ENCODE measurements at places on chromosomes 6 and 20. TPM values are rescaled to one million over a fixed set of nuclear protein-coding genes. Genes with fewer than 3 reads are reported as not detected.

The OLIG3 gene
- not detected for total RNA-seq

The GRM1 gene
- total RNA-seq = 0.41 TPM

The TINAG gene
- total RNA-seq = not detected

The HSPA1A gene
- total RNA-seq = 52.5 TPM

The SGK2 gene
- 8.7 TPM for total RNA-seq

The CDKAL1 gene
- 34.3 TPM for total RNA-seq

The SMPD2 gene
- 13.6 TPM for total RNA-seq

The TRIM40 gene
- total RNA-seq = not detected

The FOXQ1 gene
- total RNA-seq = 2.0 TPM

The LY6G6C gene
- 1.3 TPM for total RNA-seq

The KCNQ5 gene
- total RNA-seq = 1.0 TPM

The PHACTR1 gene
- total RNA-seq = 8.6 TPM

The TFAP2D gene
- not detected for total RNA-seq

The LY6G6D gene
- total RNA-seq = not detected

The NHSL1 gene
- total RNA-seq = 86.5 TPM

The TEAD3 gene
- total RNA-seq = 43.4 TPM

The RIPPLY2 gene
- not detected for total RNA-seq

The CYP24A1 gene
- total RNA-seq = not detected

The EEF1A2 gene
- 11.8 TPM for total RNA-seq

The TNF gene
- total RNA-seq = not detected

The TRIM10 gene
- not detected for total RNA-seq

The HLA-DRB5 gene
- total RNA-seq = 0.60 TPM

The DHX35 gene
- total RNA-seq = 14.4 TPM

The GCM1 gene
- not detected for total RNA-seq

The MCHR2 gene
- total RNA-seq = not detected

The SIRPB2 gene
- total RNA-seq = not detected

The EDN1 gene
- total RNA-seq = 2.0 TPM

The RRAGD gene
- total RNA-seq = 8.0 TPM

The HCRTR2 gene
- total RNA-seq = not detected

The KCNK15 gene
- total RNA-seq = 0.27 TPM

The VWA7 gene
- 9.5 TPM for total RNA-seq

The DOK5 gene
- 0.24 TPM for total RNA-seq

The XKR7 gene
- total RNA-seq = 2.7 TPM

The SALL4 gene
- total RNA-seq = 156 TPM

The NKAPL gene
- not detected for total RNA-seq

The TMC2 gene
- total RNA-seq = not detected

The MRPL14 gene
- 51.1 TPM for total RNA-seq

The ULBP2 gene
- total RNA-seq = not detected

The HLA-A gene
- total RNA-seq = 198 TPM

The CTCFL gene
- not detected for total RNA-seq

The SLC22A2 gene
- not detected for total RNA-seq

The IL20RA gene
- 0.84 TPM for total RNA-seq

The LY86 gene
- total RNA-seq = not detected

The WDR27 gene
- total RNA-seq = 123 TPM

The EYS gene
- total RNA-seq = 0.46 TPM

All from progenitor cell of endocrine pancreas (in vitro differentiated cells).